ENCODE measurements at places on chromosomes 2 and 18.

DNA sequence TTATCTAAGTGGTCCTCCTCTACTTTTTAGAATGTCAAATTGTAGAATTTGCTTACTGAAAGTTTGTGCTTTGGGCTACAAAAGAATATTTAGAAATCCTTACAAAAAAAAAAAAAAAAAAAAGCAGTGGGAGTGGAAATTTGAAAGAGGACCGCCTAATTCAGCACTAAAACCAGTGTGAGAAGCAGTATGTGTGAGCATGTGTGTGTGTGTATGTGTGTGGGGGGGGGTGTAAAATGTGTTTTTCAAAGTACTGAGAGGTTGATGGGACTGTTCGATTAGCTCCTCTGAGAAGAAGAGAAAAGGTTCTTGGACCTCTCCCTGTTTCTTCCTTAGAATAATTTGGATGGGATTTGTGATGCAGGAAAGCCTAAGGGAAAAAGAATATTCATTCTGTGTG, at the start of gene VIT:
VIT (plus strand) TSS at position 175 of the 400 bp plus-strand sequence. CDS start 19,664 bp downstream, outside the sequence.
- DNase-seq = no peak

DNA sequence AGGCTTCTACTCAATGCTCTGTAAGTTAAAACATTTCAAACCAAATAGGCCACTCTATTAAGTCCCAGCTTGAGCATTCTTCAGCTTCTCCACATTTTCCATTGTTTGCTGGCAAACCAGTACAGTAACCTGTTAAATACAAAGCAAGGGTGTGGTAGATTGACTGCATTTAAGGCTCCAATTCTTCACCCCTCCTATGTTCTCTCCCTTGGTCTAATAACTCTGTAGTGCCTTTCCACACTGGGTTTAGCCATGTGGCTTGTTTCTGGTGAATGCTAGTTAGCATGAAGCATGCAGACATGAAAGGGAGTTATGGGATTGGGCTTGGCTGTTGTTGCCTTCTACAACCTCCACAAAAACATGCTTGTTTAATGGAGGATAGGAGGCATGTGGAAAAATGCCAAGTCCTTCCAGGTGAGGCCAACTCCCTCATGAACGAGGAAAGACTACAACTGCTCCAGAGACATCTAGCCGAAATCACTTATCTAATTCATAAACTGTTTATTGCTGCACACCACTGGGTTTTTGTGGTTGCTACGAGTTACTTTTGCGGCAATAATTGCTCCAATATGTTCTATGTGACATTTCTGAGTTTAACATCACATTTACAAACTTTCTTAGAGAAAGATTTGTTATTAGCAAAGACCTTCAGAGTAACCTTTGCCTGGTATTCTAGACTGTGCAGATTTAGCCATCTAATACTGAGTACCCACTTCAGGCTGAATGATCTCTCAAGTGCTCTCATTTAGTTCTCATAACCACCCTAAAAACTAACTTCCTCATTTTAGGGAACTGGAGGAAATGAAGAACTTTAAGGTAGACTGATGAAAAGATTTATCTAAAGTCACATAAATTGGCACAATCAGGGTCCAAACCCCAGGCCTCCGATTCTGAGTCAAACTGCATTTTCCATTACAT, 104.0 kb downstream of the SMAD2 start:
- DNase-seq = no peak

DNA sequence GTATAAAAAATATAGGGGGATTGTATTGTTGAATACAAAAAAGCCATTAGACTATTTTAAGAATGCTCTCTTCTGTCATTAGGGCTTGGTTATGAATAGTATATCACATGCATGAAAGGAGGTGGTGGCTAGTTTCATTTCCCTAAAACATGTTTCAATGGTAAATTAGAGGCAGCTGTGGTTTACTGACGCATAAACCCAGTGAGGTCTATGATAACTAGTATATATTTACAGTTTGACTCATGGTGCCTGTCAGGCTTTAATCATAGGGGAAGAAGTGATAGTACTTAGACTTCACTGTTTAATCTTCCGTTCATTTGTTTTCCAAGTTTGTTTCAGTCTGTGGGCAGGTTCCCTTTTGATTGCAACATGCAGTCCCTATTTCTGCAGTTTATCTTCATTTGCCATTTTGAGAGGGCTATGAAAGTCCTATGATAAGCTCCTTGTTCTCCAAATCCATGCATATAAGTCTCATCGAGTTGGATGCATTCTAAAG, 55.1 kb upstream of the MAP4K3 start:
- DNase-seq = no peak

- no peak for DNase-seq
Observed at GRCh38 chr2:143261986-143262385, 132.8 kb downstream of the ARHGAP15 start.

- DNase-seq = no peak
Observed at GRCh38 chr2:65016789-65017188, 27.6 kb downstream of the SLC1A4 start.

DNA sequence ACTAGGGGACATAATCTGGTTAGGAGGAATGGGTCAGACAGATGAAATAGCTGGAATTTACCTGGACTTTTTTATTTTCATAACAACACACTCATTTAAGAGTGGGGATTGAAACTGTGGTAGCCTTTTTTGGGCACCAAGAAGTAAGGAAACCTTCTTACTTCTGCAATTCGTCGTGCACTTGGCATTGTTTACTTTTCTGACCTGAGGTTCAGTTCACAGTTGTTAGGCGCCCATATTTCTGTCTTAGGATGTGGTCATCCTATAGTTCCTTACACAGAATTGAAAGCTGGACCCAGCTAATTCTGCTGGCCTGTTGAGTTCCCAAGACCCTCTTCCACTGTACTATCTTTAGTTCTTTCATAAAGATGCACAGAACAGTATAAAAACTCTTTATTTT, 72.9 kb downstream of the TMX3 start:
- no peak for DNase-seq

GRCh38 chr18:32958746-32959145, 185.9 kb upstream of the KLHL14 start:
- DNase-seq = no peak

- no peak for DNase-seq
Observed at GRCh38 chr18:36692921-36693332, 135.9 kb downstream of the TPGS2 start.

DNA sequence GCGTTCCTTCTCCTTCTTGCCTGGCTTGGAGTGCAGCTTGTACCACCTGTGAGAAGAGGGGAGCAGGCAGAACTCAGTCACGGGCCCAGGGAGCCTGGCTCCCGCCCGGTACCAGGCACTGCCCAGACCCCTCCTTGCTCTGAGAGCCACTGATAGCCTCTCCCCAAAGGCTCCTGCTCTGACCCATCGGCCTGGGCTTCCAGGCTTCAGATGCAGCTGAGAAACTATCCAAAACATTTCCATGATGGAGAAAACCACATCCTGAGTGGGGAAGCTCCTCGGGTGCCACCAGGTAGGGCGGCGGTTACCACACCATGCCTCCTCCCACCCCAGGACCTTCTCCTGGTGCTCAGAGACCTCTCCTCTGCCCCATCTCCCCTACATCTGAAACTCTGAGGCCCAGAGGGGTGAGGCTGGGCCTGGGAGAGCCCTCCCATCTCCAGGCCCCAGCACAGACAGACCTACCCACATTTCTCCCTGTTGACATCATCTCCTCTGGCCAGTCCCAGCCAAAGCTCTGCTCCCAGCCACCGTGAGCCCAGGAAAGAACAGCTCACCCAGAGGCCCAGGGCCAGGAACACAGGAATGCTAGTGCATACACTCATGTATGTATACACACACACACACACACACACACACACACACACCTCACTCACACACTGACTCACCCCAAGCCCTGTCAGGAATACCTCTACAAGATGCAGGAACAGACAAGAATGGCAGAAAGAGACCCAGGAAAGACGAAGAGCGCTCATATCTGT, 17.9 kb upstream of the SFXN5 start:
- no peak for DNase-seq

DNA sequence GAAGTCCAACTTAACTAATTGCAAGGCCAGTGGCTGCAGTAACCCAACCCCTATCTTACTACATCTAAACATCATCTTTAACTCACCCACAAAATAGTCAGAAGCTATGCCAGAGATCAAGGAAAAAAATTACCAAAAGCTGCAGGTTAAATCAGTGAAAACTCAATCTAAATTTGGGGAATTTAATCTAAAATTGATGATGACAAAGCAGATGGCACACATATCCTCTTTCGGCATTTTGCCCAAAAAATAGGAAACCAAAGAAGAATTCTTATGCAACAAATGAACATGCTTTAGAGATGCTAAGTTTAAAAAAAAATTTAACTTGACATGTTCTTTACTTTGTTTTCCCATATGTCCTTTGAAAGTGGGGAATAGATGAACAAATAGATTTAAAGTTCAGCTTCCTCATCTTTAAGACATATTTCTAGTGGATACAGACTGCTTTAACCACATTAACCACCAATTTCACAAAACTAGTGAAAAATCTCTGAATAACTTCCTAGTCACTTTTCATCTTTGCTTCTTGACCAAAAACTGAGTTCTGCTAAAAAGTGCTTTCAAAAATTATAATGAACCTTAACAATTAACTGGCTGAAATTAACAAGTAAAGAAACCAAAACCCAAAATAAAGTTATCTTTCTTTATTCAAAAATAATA, 74.3 kb upstream of the CCDC150 start:
- DNase-seq = no peak

DNA sequence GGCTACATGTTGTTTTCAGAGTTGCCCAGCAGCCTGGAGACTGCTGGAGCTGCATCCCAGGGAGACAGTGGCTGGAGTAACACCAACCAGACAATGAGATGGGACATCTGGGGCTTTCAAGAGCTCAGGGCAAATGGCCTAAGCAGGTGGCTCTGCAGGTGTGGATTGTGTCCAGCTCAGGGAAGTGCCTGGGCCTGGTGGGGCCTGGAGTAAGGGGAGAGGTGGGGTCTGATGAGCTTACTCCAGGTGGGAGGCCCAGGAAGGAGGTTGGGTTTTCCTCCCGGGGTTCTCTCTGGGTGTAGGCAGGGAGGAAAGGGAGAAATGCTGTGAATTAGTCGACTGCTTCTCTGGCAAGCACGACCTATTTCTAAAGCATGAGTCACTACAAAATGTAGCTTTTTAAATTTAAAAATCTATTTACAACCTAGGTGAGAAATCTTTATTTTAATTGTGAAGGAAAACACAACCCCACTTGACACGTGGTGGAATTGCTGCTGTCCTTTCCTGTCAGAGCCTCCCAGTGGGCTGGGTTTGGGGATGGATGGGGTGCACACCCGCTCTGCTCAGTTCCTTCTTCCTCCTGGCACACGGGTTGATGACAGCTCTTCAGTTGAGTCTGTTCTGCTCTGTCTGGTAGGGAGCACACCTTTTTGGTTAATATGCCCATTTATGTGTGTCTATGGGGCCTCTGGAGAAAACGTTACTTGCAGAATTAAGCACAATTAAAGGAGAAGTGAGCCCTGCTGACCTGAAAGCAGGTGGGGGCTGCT, 81.6 kb downstream of the SH3RF3 start:
- no peak for DNase-seq

DNA sequence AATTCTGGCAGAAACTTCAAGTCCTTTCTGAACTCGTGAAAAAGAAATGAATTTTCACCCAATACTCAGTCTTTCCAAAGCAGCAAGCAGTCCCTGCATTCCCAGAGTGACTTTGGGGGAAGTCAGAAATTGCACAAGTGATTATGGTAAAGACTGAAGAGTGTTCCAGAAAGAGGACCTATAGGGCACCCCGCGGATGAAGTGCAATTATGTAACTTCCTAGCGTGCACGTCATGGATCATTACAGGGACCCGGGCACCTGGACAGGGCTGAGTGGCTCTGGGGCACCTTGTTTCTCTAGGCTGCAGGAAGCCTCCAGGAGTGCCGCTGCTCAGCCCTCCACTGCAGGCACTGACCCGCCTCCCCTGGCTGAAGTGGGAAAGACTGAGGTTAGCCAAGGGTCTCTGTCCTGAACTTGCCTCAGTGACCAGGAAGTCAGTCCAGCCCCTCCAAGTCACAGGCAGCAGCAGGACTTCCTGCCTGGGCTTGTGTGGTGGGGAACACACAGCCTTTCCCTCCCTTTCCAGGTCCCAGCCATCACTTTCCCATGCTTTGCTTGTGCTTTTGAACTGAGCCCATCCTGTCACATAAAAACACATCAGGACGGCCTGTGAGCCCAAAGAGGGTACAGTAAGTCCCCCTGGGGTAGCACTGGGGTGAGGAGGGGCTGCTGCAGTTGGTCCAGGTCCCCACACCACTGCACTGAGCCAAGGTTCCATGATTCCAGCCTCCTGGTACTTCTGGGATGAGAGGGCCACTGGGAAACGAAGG, 19.8 kb downstream of the TMEM185B start:
- no peak for DNase-seq

GRCh38 chr2:2333076-2333475, 2.0 kb upstream of the MYT1L start:
- no peak for DNase-seq

- DNase-seq = no peak
Observed at GRCh38 chr2:201248288-201248844, 12.0 kb upstream of the CASP8 start.

- no peak for DNase-seq
Observed at GRCh38 chr2:36559221-36559942, 38.6 kb downstream of the FEZ2 start.

DNA sequence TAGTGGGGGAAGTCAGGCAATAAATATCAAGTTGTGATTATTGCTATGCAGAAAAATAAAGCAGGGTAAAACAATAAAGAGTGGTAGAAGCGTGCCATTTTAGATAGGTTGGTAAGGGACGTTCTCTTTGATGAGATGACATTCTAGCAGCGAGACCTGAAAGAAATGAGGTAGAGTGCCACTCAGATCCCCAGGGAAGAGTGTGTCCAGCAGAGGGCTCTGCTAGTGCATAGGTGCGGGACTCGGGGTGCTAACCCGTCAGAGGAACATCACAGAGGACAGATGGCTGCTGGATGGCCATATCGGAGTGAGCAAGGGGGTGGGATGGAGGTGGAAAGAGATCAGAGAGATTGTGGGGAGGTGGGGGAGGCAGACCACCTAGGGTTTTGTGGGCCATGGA, 16.3 kb upstream of the GTF2A1L start:
- DNase-seq = no peak

GRCh38 chr18:73060666-73061288, 193.0 kb upstream of the NETO1 start:
- DNase-seq = no peak

DNA sequence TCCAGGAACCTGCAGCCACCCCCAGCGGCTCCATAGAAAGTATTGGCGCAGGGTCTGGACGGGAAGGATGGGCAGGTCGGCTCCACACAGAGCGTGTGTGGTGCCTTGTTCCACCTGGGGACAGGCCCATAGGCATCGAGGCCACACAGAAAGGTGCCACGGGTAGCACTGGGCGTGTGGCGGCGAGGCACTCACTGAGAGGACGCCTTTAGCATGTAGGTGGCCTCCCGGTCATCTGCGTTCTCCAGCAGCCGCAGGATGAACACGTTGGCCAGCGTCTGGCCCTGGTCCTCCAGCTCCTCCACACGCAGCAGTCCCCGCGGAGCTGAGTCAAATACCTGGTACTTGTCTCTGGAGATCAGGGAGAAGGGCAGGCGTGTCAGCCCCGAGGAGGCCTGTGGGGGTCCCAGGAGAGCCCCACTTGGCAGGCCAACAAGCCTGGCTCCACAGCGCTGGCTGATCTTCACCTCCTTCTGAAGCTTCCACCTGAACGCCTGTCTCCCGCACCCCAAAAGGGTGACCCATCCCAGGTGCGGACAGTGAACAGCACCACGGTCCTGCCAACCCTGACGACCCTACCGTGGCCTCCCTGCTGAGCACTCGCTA, 13.2 kb downstream of the SNORC start:
- no peak for DNase-seq

- peak; percentile 37 for DNase-seq
Observed at GRCh38 chr2:237883951-237884446, 24.6 kb downstream of the RAMP1 start.

Measured in sciatic nerve (tissue), 2 donors.